Stimulated activated naive CD8-positive, alpha-beta T cell treated with anti-CD3 and anti-CD28 coated beads, Interleukin-15, Interleukin-2, amounts not matched to agents 100 U/mL and 50 U/mL, for 24 hours (primary cell): ENCODE measurements at places on chromosomes 11 and 22.

GRCh38 chr11:108135845-108136544 is 14.6 kb downstream of the ACAT1 start:
- DNase-seq = peak; percentile 29

DNA sequence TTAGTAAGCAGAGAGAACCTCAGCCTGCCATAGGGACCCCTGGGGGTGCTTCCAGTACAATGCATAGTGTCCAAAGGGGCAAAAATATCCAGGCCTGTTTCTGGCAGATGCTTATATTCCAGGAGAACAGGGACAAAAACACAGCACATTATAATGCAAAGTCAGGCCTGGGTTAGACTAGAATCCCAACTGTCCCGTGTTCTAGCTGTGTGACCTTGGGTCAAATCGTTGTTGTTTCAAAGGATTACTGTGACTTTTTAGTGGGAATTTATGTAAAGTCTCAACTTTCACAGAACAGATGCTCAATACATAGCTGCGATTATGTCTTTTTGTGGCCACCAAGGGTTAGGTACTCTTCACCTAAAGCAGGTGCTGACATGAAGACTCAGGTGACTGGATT is 86.0 kb downstream of the USP35 start:
- no peak for DNase-seq

- no peak for DNase-seq
Measured at GRCh38 chr22:44686873-44687600, 15.0 kb upstream of the PRR5 start.

DNA sequence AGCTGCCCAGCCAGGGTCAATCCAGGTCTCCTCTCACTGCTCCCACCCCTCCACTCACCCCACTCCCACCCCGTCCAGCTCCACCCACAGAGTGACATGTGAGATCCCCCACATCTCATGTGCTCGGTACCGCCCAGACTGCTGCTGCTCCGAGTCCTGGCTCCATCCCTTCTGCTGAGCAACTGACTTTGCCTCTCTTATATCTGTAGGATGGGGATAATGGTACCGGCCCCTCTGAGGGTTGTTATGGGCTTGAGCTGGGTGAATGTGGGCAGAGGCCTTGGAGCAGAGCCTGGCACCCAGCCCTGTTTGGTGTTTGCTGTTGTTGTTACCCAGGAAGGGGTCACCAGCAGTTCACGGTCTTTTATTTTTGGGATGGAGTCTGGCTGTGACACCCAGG is 77.0 kb downstream of the ST3GAL4 start:
- DNase-seq = no peak

GRCh38 chr11:122850076-122850631 is 11.9 kb downstream of the CRTAM start:
- peak; percentile 76 for DNase-seq

DNA sequence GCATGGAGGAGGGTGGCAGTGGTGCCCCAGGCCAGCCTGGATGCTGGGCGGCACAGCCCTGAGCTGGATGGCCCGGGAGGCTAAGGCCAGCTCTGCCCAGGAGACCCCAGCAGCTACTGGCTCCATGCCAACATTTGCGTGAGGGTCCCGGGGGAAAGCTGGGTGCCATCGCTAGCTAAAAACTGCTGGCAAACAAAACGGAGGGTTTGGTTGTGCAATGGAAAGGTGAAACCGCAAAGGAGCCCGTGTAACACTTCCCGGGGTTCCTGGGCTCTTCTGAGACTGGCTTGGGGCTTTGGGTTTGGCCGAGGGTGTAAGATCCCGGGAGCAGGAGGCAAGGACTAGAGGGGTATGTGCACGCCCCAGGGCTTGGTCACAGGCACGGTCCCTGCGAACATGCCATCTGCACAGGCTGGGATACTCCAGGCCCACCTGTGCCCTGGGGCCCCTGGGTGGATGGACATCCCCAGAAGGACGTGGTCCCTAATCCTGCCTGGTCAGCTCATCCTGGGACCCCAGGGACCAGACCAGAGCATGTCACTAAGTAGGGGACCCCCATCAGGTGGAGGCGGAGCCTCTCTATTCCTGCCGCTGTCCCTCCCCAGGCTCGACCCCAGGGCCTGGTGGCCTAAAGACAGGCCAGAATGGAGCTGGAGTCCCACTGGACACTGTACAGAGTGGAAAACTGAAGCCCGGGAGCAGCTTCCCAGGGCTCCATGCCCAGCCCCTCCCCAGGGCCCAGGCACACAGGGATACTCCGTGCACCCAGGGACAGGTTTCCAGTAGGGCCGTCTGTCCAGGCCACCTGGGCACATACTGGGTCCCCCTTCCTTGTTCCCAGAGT is 44.6 kb downstream of the IGF2 start:
- DNase-seq = no peak

DNA sequence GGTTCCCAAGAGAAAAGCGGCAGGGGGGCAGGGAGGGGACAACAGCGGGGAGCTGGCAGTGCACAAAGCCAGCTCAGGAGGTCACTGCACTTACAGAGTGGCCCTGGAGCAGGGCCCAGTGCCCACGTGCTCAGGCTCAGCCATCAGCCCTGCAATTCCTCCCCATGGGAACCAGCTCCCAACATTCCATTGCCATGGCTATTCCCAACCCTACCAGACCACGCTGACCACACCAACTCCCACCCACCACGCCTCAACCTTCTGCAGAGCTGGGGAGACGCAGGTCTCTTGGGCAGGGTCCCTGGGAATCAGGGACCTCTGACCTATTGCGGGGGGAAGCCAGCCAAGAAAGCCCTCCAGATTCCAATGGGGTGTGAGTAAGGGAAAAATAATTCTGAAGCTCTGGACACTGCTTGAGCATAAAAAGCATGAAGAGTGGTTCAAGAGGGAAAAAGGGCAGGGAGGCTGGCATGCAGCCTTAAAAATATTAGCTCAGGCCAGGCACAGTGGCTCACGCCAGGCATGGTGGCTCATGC is 38.3 kb upstream of the TFIP11 start:
- no peak for DNase-seq

- DNase-seq = no peak
Measured at GRCh38 chr11:19694796-19695345, 17.8 kb upstream of the NAV2 start.

- no peak for DNase-seq
Measured at GRCh38 chr11:64519541-64519940, 71.5 kb upstream of the SLC22A12 start.

DNA sequence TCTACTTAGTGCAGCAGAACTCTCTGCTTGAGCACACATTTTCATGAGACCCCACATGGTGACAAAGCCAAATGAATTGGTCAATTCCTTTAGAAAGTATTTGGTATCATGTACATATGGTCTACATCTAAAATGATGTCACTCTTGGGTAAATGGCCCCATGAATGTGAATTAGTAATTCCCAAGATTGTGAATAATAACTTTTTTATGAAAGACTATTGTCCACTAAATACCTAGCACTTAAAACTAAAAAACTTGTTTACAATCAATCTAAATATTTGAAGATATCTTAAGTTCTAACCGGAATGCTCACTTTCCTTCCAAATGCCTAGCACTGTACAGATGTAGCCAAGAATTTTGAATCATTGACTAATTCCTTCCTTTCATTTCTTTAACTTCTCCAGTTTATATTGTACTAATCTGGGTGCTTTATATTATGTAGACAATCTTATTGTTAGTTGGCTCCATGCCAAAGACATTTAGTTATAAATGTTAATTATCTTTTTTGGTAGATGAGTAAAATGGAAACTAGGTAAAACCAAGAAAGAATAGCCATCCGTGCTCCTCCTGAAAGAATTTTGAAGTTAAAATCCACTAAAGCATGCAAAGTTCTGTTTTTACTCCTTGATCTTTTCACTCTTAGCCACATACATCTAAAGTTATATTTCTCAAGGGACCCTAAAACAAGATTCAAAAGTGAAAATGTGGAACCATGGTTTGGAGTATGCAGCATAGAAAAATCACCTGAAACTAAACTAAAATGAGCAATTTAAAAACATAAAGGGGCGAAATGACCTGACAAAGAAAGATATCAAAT is 145.0 kb upstream of the ARHGAP20 start:
- no peak for DNase-seq

DNA sequence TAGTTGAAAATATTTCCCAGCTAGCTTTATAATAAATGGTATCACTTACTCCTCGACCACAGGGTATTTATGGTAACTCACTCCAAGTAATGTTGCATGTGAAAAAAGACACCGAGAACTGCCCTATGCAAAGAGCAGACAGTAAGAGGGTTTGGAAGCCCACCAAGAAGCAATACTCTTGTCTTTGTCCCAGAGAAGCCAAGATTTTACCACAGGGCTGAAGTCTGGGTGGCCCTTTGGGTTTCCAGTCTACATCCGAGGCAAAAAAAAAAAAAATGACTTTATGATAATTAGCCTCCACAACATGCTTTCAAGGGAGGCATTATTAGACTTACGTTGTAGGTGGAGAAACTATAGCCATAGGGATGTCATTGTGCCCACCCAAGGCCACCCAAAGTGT is 83.6 kb downstream of the CCDC34 start:
- DNase-seq = no peak

DNA sequence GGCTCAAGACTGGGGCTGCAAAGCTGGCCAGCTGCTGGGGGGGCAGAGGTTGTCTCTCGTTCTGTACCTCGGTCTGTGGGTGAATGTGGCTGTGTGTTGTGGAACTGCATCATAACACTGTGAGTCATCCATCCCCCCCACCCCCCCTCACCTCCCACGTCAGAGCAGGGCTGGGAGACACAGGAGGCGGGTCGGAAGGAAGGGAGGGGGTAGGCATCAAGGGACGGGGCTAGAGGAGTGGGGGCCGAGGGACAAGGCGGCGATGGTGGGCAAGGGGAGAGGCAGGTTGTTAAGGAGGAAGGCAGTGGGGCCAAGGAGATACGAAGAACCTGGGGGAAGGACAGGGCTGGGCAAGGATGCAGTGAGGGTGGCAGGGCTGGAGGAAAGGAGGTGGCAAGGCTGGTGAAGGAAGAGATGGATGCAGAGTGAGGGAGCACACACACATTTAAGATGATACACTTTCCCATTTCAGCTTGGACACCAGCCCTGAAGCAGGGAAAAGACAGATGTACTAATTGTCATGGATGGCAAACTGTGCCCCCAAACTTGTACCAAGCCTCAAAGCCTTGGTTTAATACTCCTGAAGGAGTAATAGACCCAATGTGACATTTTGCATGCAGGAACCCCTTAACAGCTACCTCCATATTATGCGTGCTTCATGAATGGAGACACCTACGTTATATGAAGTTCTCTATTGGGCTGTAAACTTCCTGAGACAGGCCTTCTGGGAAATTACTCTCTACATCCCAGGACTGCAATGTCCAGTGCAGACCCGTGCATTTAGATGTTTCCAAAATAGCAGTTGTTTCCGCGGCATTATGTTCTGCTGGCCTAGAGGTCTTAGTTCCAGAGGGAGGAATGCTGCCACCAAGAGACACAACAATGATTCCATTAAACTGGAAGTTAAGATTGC is at the start of gene YPEL4:
TSS of gene YPEL4 (minus strand) at position 87 of the 913 bp plus-strand sequence. CDS start 2,805 bp downstream, outside the sequence.
- peak; percentile 56 for DNase-seq

- no peak for DNase-seq
Measured at GRCh38 chr11:18632841-18633240, 1.3 kb downstream of the SPTY2D1 start.

DNA sequence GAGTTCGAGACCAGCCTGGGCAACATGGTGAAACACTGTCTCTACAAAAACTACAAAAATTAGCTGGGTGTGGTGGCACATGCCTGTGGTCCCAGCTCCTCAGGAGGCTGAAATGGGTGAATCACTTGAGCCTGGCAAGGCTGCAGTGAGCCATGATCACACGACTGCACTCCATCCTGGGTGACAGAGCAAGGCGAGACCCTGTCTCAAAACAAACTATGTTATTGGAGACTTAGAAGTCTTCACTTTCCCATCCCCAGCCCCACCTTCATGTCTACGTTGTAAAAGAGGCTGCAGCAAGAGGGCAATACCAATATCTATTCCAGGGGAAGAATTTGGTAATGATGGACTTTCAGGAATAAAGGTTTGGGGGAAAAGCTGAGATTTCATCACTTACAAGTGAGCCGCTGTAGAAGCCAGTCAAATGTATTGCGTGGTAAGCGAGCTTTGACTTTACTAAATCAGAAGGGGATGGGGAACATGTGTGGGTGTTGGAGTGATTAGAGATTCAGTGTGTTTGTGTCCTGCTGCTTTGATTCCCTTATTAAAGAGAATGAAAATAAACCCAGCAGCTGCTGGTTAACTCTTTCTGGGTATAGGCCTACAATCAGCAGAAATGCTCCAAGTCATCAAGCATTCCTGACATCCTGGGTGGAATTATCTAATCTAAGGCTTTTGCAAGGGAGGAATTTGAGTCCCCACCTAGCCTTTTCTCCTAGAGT is 53.7 kb downstream of the UBASH3B start:
- DNase-seq = no peak

- no peak for DNase-seq
Measured at GRCh38 chr11:77617892-77618291, 19.7 kb downstream of the CLNS1A start.

DNA sequence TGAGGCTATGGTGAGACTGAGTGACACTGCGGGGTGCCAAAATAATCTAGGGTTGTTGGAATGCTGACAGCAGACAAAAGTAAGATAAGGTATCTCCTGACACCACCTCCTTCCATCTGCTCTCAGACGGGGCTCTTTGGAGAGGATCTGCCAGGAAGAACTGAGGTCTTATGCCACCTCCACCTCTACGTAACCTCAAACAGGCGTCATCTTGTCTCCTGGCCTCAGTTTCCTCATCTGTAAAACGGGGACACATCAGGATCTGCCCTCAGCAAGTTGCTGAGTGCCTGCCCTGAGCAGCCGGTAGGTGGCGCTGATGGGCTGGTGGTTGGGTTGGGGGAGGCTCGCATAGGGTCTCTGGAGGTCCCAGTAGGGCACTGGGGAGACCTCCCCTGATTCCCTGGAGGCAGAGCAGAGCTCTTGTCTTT is 1.7 kb upstream of the MYEOV start:
- DNase-seq = peak; percentile 74

DNA sequence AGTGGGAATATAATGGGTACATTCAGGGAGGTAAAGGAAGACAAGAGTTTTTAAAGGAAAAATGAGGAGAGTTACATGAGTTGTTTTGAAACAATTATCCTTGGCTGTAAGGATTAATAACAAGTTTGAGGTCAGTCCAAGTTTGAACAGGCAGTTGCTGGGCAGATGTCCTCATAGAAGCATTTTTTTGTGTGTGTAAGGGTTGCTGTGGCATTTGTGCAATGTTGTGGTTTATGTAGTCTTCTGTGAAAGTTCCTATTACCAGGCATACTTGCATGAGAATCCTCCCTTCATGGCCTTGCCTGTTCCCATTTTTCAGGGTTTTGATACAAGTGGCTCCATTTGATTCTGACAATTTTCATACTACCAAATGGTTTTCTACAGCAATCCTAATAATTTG is 400.2 kb downstream of the KCNA4 start:
- DNase-seq = no peak

GRCh38 chr22:20852503-20852902 is 6.1 kb downstream of the PI4KA start:
- no peak for DNase-seq

- no peak for DNase-seq
Measured at GRCh38 chr11:76102802-76103201, 103.5 kb downstream of the WNT11 start.
